ENCODE measurements at places on chromosomes 12 and 14. TPM values are rescaled to one million over a fixed set of nuclear protein-coding genes. Genes with fewer than 3 reads are reported as not detected.

GRCh38 chr14:36514278-36515104 lies 5.5 kb downstream of the NKX2-1 start:
- peak; percentile 75 for DNase-seq

The LMO3 gene
- 170 TPM for total RNA-seq

The DIO3 gene
- total RNA-seq = 0.67 TPM

The DCAF4 gene
- total RNA-seq = 21.1 TPM

The TRPV4 gene
- total RNA-seq = 4.5 TPM

DNA sequence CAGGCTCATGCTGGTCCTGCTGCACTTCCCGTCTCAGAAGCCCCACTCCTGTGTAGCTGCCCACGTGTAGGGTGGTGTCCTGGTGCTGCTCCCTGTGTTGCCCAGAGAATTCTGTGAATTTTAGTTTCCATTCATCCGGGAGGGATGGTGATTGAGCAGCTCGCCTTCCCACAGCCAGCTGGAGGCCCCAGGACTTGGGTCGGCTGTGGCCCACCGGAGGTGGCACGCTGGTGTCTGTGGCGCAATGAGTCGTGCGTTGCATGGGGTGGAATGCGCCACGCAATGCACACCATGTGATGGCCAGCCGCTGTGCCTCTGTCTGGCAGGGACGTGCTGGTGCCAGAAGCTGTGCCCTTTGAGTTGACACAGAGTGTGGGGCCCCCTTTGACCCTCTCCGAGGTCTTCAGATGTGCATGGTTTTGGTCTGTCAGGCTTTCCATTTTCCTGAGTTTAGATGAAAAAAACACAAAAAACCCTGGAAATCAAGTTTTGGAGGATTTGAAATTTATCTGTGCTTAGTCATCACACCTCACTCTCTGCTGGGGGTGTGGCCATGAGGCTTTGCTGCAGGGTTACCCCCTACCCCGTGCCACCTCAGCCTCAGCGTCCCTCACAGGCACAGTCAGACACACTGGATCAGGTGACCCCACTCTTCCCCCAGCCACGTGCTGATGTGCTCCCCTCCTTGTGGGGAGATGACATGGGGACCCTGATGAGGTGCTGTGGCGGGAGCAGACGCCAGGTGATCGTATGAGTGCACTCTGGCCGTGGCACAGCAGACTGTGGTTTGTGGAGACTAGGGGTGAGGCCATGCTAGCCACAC lies 64.6 kb downstream of the EP400 start:
- peak; percentile 50 for DNase-seq

The ACSM4 gene
- not detected for total RNA-seq

The C12orf76 gene
- total RNA-seq = 25.0 TPM

- DNase-seq = no peak
Measured at GRCh38 chr14:89639687-89640086, 222.7 kb upstream of the FOXN3 start.

DNA sequence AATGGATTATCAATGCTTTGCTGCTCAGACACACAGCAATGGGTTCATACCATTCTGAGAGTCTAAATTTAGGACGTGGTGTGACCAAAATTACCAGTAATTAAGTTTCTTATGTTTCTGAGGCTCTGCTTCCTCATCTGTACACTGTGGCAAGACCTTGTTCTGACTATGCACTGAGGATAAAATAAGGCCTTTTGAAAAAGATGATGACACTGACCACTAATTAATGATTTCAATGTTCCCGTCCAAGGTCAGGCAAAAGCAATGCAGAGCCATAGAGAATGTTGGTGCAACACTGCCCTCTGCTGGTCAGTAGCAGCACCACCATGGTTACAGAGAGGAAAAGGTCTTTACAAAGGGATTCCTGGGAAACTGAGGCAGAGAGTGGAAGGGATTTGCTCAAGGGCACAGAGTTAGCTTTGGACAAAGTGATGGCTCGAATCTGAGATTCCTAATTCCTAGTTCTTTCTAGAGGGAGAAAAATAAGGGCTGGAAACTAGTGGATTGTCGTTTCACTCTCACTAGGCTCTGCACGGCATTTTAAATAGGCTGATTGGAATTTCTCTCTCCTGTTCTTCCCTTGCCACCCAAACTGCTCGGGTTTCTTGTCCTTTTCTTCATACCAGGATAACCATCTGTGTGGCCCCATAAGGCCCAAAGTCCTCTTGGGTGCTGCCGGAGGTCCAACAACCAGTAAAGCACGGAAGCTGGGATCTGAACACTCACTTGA lies 22.3 kb upstream of the P2RX7 start:
- no peak for DNase-seq

DNA sequence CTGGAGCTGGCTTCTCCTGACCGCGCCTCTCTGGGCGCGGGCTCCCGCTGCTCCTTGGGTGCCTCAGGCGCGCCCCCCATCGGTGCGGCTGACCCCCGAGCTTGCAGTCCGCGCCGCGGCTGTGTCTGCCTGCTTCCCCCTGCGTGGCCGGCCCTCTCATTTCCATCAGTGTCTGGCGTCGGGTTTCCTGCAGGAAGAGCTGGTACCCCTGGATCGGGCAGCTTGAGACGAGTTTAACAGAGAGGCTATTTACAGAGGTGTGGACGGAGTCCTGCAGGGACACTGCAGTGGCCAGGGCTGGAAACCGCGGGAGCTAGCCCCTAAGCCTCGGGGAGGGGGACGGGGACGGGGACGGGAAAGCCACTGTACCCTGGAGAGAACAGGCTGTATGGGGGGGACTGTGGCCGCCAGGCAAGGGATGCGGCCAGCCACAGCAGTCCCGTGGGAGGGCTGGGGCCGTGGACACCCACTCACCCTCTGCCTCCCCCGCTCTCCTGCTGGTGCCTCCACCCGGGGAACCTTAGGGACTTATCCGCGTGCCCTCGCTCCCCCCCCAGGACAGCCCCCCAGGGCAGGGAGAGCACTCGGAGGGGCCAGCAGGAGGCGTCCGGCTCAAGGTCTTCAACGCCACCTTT lies 3.7 kb upstream of the CACNA2D4 start:
- DNase-seq = no peak

GRCh38 chr12:94722664-94723063 lies 72.3 kb upstream of the TMCC3 start:
- no peak for DNase-seq

GRCh38 chr14:85534458-85535293 lies 4.7 kb downstream of the FLRT2 start:
- DNase-seq = no peak

DNA sequence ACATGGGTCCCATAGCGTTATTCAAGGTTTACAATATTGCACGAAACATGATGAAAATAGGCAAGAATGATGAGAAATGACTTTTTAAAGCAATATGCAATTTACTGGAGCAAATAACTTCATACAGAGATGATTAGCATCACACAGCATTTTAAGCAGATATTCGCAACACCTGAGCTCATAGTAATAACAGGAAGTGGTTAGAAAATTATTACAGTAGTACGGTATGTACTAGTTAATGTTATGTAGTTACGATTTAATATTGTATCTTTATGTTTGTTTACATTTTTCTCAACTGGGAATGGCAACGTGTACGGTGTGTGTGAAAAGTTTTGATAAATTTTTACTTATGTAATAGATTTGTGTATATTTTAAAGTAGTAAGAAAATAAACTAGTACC lies 102.6 kb downstream of the OSBPL8 start:
- DNase-seq = no peak

The PPP1CC gene
- 90.6 TPM for total RNA-seq

- DNase-seq = no peak
Measured at GRCh38 chr14:80930095-80930494, 11.4 kb downstream of the CEP128 start.

DNA sequence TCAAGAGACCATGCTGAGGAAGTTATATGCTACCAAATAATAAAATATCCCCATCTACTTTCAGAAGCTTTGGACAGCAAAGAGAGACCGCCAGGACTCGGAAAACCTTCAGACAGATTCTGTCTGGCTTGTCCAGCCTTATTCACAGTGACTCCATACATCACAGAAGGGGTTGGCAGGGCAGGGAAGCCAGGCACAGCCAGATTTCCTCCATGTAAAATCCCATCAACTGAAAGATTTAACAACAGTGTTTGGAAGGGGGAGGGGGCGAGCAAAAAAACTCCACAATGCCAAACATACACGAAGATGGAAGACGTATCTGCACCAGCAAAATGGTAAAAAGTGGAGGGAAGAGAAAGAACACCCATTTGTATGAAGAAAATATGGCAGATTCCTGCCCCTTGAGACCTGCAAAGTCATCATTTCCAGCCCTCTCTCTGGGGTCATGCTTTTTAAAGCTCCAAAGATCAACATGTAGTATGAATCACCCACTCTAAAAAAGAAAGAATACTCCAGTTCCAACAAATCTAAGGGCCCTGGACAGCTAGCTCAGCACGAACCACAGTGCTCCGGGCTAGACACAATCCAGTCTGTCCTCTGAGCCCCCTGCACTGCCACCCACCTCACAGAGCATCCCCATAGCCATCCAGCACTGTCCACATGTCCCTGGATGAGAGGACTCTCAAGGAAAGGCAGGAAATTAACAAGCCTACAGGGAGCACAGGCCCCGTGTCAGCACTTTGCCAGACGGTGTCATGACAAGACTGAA lies 116.4 kb downstream of the DICER1 start:
- peak; percentile 16 for DNase-seq

DNA sequence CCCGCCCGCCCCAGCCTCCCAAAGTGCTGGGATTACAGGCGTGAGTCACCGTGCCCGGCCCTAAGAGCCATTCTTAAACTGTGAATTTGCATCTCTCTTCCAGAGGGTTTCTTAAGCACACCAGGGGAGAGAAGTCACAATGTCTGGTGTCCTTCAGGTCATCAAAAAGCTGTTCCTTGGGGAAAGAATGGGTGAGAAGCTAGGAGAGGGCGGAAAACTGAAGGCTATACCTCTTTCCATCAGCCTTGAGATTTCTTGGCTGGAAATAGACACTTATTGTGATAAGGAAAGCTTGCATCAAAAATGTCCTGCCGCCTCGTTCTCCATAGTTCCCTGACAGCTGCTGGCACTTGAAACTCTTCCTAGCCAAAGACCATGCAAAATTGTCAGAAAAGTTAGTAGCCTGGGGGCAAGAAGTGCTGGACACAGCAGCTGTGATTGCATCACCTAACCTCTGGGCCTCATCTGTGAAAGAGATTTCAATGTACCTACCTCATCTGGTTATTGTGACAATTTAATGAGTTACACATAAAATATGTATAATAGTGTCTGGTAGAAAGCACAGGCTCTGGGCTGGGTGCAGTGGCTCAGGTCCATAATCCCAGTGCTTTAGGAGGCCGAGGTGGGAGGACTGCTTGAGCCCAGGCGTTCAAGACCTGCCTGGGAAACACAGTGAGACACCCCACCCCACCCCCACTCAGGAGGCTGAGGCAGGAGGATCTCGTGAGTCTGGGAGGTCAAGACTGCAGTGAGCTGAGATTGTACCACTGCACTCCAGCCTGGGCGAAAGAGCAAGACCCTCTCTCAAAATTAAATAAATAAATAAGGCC lies 9.7 kb upstream of the UBC start:
- DNase-seq = no peak

GRCh38 chr14:31960039-31960438 lies 117.1 kb upstream of the ARHGAP5 start:
- DNase-seq = no peak

The GYS2 gene
- not detected for total RNA-seq

GRCh38 chr14:45254771-45255170 lies 1.8 kb upstream of the MIS18BP1 start:
- no peak for DNase-seq

DNA sequence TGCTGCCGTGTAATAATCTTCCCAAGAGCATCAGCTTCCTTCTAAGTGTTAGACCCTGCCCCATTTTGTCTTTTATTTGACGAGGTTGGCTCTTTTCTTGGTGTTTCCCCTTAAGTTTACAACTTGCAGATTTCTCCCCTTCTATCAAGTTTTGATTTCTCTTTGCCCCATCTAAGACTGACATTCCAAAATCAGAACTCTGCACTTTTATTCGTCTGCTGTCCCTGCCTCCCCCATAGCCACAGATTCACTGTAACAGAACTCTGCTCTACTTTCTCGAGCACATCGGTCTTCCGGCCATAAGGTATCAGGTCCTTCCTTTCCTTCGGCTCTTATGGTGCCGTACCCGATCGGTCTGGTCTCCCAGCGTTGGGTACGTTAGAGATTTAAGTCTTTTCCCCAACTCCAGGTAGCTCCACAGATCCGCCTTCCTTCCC lies 563 bp downstream of the DCP1B start:
- DNase-seq = no peak

GRCh38 chr12:29858270-29858786 lies 74.6 kb upstream of the TMTC1 start:
- no peak for DNase-seq

The SNAPC1 gene
- 6.2 TPM for total RNA-seq

DNA sequence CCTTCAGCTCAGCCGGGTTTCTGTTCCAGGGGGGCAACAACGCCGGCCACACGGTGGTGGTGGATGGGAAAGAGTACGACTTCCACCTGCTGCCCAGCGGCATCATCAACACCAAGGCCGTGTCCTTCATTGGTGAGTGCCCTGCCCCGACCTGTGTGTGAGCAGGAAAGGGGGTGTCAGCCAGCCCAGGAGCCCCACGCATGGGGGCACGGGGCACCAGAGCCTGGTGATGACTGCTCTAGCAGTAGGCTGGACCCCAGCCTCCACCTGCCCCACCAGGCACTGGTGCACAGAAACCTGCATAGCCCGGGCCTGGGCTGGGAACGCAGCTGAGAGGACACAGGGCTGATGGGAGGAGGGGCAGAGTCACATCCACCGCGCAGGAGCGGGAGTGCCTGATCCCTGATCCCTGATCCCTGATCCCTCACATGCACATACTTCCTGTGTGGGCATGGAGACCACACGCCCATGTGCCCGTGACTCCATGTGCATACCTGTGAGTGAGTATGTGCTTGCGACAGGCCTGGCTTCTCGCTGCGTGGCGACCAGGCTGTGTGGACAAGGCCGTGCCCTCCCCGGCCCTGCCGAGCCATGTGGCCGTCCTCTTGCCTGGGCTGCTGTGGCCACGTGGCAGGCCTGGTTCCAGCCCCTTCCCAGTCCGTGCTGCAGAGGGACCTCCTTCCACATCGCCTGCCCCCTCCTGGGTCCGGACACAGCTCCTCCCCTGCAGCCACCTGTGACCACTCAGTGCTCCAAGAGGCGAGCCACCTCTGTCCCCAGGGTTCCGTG lies 11.2 kb downstream of the ADSS1 start:
- no peak for DNase-seq

DNA sequence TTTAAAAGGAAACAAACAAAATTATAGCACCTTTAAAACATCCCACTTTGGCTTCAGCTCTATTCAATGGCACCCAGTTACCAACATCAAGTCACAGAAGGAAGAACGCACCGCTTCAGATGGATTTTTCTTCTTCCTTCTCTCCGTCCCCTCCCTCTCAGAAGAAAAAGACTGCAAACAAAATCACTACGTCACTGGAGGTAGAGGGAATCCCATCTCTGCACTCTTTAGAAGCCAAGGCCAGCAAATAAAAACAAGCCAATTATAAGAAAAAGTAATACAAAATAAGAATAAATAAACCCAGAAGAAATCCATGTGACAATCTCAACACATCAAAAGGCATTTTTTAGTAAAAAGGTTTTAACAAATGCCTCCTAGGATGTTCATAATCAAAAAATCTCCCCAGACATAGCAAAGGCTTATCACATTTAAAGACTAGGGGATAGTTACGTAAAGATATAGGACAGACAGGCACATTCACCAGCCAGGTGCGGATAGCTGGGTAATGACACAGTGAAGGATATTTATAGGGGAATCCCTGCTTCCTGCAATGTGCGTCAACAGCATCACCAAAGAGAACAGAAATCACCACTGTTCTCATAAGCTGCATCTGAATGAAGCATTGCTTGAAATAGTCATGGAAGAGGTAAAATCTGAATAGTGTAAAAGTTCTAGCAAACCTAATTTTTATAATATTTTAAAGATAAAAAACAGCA lies 89.4 kb downstream of the R3HDM2 start:
- DNase-seq = no peak

The RHEBL1 gene
- total RNA-seq = 1.1 TPM

The ZNF219 gene
- total RNA-seq = 52.8 TPM

- DNase-seq = no peak
Measured at GRCh38 chr12:85733221-85733840, 102.9 kb downstream of the RASSF9 start.

The LRCOL1 gene
- total RNA-seq = 1.8 TPM
